MG63 (cell line): ENCODE measurements at places on chromosomes 7 and 10. TPM values are rescaled to one million over a fixed set of nuclear protein-coding genes. Genes with fewer than 3 reads are reported as not detected.

DNA sequence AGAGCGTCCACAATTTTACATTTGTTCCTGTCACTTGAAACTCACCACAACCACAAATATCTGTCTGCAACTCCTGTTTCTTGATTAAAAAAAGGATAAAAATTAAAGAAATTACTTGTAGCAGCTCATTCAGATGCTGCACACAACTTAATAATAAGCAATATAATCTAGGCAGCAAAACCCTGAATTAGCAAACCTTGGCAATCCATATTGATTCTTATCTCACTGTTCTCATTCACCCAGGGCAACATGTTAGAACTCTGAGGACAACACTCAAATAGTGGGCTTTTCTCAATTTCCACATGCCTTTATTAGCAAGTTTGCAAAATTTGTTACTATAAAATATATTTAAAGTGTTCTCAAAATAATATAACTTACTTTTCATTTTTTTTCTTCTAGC, 38.9 kb downstream of the BAZ1B start:
- DNase-seq = no peak

The DUS4L gene
- 1.7 and 1.8 TPM in 2 replicates for total RNA-seq

The CNPY1 gene
- total RNA-seq = not detected in 2 replicates

- no peak for DNase-seq
These were observed 45.0 kb downstream of the PANK1 start for GRCh38 chr10:89600041-89600440.

DNA sequence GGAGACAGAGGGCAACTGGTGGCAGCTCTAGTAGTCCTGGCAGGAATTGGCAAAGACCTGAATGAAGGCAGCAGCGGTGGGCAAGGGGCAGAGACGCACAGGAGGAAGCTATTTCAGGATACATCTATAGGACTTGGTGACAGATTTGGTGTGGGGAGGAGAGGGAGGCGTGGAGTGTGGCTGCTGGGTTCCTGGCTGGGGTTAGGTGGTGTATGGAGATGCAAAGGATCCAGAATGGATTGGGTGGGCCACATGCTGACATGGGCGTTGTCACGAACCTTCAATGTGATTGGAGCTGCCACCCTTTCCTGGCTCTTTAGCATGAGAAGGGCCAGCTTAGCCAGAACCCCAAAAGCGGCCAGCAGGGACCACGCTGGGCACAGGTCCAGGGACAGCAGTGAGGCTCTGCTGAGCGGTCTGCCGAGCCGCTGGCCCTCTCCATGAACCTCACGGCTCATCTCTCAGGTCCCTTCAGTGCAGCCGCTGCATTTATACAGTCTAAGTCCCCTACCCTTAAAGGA, 10.2 kb upstream of the ADCY1 start:
- DNase-seq = no peak

DNA sequence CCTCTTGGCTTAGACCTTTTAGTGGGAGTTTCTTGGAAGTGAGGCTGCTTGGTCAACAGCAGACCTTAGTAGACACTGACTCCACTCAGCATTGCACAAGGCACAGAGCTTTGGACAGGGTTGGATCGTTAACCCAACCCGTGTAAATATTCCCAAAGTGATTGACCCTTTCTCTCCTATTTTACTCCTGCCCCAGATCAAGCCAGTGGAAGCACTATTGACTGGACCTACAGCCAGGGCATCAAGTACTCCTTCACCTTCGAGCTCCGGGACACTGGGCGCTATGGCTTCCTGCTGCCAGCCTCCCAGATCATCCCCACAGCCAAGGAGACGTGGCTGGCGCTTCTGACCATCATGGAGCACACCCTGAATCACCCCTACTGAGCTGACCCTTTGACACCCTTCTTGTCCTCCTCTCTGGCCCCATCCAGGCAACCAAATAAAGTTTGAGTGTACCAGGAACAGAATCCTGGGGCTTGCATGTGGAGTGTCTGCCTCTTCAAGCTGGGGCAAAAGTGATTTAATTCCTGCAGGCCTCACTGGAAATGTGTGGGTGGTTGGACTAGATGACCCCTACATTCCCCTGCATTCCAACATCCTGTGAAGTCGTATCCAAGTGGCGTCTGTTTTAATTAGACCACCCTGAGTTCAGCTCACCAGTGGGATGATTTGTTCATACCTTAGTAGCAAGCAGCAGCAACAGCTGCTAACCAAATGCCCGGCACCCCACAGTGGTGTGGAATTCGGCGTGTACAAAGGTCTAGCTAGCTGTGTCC, 7.5 kb downstream of the CPA1 start:
- DNase-seq = no peak

The NUTM2E gene
- not detected in 2 replicates for total RNA-seq

- DNase-seq = no peak
These were observed 121.4 kb downstream of the MAGI2 start for GRCh38 chr7:79332091-79332490.

GRCh38 chr7:85178531-85179298, 8.1 kb downstream of the SEMA3D start:
- no peak for DNase-seq

GRCh38 chr7:102874166-102874829, 38.5 kb upstream of the LRRC17 start:
- peak; percentile 49 for DNase-seq

The EPHA1 gene
- total RNA-seq = not detected in 2 replicates

The CPEB3 gene
- 0.53 and 0.84 TPM in 2 replicates for total RNA-seq

GRCh38 chr7:77799078-77799964, 748 bp downstream of the PHTF2 start:
- DNase-seq = peak; percentile 39

- no peak for DNase-seq
These were observed 75.2 kb downstream of the PPP1R3C start for GRCh38 chr10:91557651-91558111.

GRCh38 chr7:99004216-99004615, 125.9 kb downstream of the TRRAP start:
- DNase-seq = no peak

GRCh38 chr7:69742237-69742636, 144.0 kb downstream of the AUTS2 start:
- DNase-seq = no peak

GRCh38 chr7:98872328-98872924, 2.6 kb upstream of the TMEM130 start:
- DNase-seq = no peak

DNA sequence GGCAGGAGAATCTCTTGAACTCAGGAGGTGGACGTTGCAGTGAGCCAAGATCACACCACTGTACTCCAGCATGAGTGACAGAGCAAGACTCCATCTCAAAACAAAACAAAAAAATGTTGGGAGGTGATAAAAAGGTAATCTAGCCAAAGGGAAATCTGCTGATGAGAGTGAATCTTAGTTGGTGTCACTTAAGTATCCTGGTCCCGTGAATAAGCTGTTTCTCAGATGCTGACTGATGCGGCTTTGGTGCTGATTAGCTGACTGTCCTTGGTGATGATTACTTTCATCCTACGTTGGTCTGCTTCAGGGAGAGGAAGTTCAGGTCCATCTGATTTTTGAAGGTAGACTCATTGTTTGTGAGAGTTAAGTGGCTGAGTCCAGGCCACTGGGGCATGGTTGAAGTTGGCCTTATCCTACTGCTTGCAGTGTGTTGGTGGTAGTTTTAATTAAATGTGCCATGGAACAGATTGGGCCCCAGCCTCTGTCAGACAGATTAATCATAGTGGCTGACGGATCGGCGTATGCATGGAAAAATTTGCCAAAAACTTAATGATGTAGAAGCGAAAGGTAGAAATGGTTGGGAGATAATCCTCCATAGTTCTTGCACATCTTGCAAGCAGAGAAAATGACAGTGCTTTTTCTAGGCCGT, 17.4 kb upstream of the TMEM236 start:
- DNase-seq = no peak

The CALY gene
- total RNA-seq = not detected in 2 replicates

The SPAG6 gene
- total RNA-seq = not detected in 2 replicates

- no peak for DNase-seq
These were observed 575.6 kb downstream of the ARL4A start for GRCh38 chr7:13262929-13263530.

- DNase-seq = no peak
These were observed 27.7 kb downstream of the RNF32 start for GRCh38 chr7:156668130-156668741.

DNA sequence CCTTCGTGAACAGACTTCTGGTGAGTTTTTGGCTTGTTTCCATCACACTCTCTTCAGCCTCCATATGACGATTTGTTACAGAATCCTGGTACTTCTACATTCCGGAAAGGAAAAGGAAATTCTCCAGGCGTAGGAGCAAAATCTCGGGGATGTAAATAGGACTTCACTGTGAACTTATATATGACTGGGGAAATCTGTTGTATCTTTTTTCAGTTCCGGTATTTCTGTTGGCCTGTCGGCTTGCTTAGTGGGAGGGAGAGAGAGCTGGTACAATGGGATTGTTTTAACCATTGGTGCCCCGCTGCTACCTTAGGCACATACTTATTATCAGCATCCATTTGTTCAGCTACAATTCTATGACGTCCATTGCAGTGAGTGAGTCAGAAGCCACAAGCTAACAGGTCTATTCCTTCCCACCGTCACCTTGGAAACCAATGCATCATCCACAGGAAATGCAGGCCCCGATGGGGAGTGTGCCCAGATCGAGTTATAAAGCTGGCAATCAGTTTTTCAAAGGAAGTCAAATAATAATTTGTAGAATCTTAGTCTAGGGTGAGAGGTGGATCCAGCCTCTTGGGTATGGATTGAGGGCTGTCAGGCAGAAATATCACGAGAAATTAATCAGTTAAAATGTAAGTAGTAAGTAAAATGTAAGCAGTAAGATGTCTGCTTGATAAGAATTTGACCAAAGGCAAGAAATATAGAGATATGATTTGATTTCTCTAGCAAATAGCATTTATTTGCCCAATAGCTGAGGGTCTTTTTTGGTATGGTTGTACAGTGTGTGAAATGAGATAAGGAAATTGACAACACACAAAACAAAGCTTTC, 92.0 kb upstream of the MKLN1 start:
- DNase-seq = peak; percentile 83

DNA sequence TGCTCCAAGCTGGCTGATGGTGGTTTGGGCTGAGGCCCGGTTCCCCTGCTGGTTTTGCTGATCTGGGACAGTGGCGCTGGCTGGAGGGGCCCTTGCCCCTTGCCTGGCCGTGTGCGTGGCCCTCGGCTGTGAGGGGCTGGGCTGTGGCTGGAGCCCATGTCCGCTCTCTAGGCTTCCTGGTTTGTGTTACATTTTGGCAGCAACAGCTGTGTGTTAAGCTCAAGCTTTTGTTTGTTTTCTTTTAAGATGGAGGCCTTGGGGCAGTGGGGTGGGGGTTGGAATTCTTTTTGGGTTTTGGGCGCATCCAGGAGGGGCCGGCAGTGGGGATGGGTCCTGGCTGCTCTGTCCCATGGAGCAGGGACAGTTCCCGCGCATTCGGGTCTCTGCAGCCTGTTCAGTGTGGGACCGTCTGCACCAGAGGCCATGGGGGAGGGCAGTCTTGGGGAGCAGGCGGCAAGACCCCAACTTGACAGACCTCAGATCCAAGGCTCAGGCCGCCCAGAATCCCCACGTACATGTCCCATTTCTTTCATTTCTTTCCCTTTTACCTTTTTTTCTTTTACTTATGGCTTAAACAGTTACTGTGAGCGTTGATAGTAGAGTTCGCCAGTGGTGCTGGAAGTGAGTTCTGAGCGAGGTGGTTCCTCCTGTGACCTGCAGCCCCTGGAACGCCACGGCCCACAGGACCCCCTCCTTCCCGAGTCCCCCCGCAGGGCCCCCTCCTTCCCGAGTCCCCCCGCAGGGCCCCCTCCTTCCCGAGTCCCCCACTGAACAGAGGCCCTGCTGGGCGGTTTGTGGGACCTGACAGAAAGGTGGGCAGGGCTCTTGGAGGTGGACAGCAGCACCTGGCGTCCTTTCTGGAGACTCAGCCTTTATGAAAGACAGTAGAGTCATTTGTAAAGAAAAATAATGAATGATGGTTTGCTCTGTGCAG, 75.3 kb downstream of the INPP5A start:
- no peak for DNase-seq

The SSC4D gene
- not detected in 2 replicates for total RNA-seq

The INMT gene
- total RNA-seq = 0.03 TPM in 1 of 2 replicates, not detected in the other

GRCh38 chr7:130417213-130417612, 23.6 kb downstream of the CEP41 start:
- no peak for DNase-seq

- peak; percentile 26 for DNase-seq
These were observed 43.7 kb downstream of the HIF1AN start for GRCh38 chr10:100579261-100580090.

DNA sequence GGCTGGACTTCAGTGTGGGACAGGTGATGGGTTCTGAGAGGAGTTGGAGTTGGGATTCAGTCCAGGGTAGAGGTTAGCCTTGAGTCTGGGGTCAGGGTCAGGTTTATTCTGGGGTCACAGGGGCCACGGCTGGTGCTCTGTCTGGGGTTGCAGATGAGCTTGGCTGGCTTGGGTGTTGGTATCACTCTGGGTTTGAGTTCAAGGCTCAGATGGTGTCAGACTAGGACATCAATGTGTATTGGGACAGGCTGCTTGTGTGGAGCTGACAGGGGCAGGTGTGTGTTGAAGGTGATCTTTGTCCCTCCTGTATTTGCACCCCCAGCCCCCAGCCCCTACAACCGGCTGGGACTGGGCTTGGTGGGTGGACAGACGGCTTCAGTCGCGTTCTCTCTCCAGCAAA, 26.8 kb downstream of the TMEM270 start:
- DNase-seq = no peak

DNA sequence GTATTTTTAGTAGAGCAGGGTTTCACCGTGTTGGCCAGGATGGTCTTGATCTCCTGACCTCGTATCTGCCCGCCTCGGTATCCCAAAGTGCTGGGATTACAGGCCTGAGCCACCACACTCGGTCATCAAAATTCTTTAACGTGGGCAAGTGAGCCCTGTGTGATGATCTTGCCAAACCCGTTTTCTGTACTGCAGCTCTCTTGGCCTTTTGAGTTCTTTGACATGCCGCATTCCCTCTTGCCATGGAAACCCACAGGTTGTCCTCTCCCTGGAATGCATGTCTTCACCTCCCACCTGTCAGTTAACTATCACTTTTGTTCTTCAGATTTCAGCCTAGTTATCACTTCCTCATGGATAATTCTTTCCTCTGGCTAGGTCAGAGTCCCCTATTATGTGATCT, 5.0 kb downstream of the NUP205 start:
- DNase-seq = no peak

- DNase-seq = no peak
These were observed 6.0 kb downstream of the PLAU start for GRCh38 chr10:73916761-73917470.

- DNase-seq = no peak
These were observed 187.9 kb downstream of the GATA3 start for GRCh38 chr10:8242295-8242872.

The GOT1 gene
- 8.6 and 21.8 TPM in 2 replicates for total RNA-seq
